ENCODE measurements at places on chromosomes 4 and X.

- no peaks in the 10 kb centered on the region for H3K4me1 ChIP-seq
- no peaks in the 10 kb centered on the region for H3K27me3 ChIP-seq
- H3K27ac ChIP-seq, result no peak overlapping the region
- no peak for DNase-seq
- H3K36me3 ChIP-seq, result no peaks in the 10 kb centered on the region
- no peak overlapping the region for H3K4me3 ChIP-seq
These were observed 92.8 kb downstream of the TAB3 start for GRCh38 chrX:30795981-30796958.

DNA sequence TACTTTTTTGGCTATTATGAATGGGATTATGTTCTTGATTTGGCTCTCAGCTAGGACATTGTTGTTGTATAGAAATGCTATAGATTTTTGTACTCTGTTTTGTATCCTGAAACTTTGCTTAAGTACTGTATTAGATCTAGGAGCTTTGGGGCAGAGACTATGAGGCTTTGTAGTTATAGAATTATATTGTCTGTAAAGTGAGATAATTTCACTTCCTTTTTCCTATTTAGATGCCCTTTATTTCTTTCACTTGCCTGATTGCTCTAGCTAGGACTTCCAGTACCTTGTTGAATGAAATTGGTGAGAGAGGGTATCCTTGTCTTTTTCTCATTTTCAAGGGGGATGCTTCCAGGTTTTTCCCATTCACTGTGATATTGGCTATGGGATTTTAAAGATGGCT lies 28.1 kb downstream of the ADAM29 start:
- no peak overlapping the region for H3K27ac ChIP-seq
- H3K27me3 ChIP-seq, result no peaks in the 10 kb centered on the region
- no peaks in the 10 kb centered on the region for H3K4me1 ChIP-seq
- no peak overlapping the region for H3K4me3 ChIP-seq

DNA sequence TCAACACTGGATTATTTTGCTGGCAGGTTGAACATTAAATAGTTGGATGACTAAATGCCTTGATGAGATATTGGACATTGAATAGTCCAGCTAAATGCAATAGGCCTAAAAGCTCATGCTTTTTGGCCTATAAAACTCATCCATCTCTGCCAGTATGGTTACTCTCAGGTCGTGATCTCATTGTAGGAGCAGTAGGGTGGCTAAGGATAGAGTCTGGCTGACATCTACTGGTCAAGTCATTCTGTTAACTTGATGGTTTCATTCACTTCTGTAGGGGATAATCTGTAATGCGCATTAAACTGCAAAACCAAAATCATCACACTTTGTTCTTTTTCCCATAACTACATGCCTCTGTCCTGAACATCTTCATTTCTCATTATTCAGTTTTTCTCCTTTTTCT lies 227.0 kb downstream of the DKK2 start:
- H3K36me3 ChIP-seq, result no peaks in the 10 kb centered on the region
- no peak overlapping the region for H3K4me3 ChIP-seq
- no peaks in the 10 kb centered on the region for H3K27me3 ChIP-seq
- H3K27ac ChIP-seq, result no peak overlapping the region

DNA sequence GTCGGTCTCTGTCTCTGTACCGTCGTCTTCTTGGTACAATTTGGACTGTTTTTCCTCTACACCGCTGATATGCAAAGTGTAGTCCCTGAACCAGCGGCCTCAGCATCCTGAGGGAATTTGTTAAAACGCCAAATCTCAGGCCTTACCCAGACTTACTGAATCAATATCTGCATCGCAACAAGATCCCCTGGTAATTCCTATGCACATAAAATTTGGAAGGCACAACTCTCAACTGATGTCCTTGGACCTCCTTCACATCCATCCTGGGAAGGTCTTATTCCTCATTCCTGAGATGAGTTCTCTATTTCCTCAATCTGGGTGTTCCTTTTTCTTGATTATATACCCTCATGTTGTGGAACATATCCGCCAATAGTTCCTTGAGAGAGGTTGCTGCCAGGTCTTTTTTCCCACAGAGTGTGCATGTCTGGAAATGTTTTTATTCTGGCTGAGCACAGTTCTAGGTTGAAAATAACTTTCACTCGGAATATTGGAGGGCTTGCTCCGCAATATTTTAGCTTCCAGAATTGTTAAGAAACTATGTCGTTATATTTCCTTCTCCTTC lies 738 bp upstream of the HPF1 start:
- no peak for DNase-seq
- H3K27ac ChIP-seq, result no peak overlapping the region
- no peak overlapping the region for H3K4me3 ChIP-seq

DNA sequence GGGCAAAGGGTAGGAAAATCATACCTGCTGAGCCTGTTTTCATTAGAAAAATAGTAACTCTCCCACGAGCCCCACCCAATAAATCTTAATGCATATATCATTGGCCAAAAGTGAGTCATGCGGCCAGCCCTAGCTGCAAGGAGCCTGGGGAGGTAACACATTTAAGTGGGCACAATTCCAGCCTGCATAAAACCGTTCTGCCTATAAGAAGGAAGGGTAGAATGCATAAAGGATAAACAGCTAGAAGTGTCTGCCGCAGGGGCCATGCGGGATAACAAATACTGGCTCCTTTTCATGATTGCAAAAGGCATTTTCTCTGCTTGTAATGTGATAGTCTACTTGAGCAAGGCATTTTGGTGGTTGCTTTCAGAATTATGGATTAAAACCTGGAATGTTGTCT lies 37.1 kb downstream of the EFHC2 start:
- H3K27me3 ChIP-seq, result no peaks in the 10 kb centered on the region
- H3K4me3 ChIP-seq, result no peak overlapping the region
- no peak overlapping the region for H3K27ac ChIP-seq
- no peaks in the 10 kb centered on the region for H3K36me3 ChIP-seq

- H3K27ac ChIP-seq, result no peak overlapping the region
- no peaks in the 10 kb centered on the region for H3K4me1 ChIP-seq
- no peaks in the 10 kb centered on the region for H3K36me3 ChIP-seq
These were observed 581 bp upstream of the STK32B start for GRCh38 chr4:5050520-5051277.

GRCh38 chr4:11496351-11496829 lies 67.7 kb upstream of the HS3ST1 start:
- no peak overlapping the region for H3K4me3 ChIP-seq
- H3K27ac ChIP-seq, result no peak overlapping the region
- H3K27me3 ChIP-seq, result no peaks in the 10 kb centered on the region
- DNase-seq, result no peak

- no peak overlapping the region for H3K27ac ChIP-seq
- no peaks in the 10 kb centered on the region for H3K4me1 ChIP-seq
- DNase-seq, result no peak
- H3K27me3 ChIP-seq, result no peaks in the 10 kb centered on the region
- no peak overlapping the region for H3K4me3 ChIP-seq
- no peaks in the 10 kb centered on the region for H3K36me3 ChIP-seq
These were observed 15.6 kb upstream of the TAB3 start for GRCh38 chrX:30904632-30905031.

- H3K27me3 ChIP-seq, result no peaks in the 10 kb centered on the region
- H3K27ac ChIP-seq, result no peak overlapping the region
- no peaks in the 10 kb centered on the region for H3K4me1 ChIP-seq
- no peak for DNase-seq
These were observed 37.9 kb upstream of the PAPSS1 start for GRCh38 chr4:107757864-107758476.

DNA sequence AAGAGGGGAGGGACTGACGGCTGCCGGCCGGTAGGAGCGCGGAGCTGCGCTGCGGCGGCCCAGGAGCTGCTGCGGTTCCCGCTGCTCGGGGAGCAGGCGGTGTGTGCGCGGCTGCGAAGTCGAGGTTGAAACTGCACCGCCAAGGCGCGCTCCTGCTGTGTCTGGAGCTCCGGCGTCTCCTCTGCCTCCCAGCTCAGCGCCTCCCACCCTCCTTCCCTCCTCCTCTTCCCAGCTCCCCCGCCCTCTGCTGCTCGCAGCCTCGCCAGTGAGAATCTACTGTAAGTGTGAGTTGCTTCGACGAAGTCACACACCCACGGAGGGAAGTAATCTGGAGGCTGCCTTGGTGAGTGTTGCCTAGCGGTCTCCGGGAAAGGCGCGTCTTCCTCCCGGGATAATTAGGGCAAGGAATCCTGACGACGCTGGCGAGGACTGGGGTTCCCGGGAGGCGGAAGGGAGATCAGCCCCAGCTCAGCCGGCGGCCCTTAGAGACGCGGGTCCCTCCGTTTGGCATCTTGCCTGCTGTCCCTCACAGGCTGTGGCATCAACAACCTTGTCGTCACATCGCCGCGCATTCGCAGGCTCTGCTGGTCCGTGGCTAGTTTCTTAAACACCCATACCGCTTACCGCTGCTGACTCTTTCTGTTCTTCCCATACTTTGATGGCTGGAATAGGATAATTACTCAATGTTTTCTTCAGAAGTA lies at the start of gene EPHA5:
Gene EPHA5, minus strand, starts transcription at position 159 of the 701 bp plus-strand sequence. CDS start 747 bp downstream, outside the sequence.
- peaks cover 5% of the 10 kb centered on the region for H3K27me3 ChIP-seq
- H3K4me3 ChIP-seq, result peak within 1 kb of the TSS; percentile 50
- H3K4me1 ChIP-seq, result peaks cover 12% of the 10 kb centered on the region

DNA sequence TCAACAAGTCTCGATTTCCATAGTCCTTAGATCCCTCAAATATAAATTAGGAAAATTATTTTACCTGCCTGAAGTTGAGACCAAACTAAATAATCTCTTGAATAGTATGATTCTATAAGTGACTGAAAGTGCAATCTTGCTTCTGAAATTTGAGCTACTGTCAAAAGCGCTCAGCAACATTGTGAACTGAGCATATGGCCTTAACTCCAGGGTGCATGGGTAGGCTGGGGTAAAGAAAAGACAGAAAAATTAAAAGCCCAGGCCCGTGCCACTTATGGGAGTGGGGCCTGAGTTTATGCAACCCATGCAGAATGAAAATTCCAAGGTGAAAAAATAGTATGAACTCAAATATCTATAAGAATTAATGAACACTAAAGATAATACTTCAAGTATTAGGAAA lies 9.8 kb downstream of the PGRMC2 start:
- DNase-seq, result no peak
- no peaks in the 10 kb centered on the region for H3K27me3 ChIP-seq
- H3K4me3 ChIP-seq, result no peak overlapping the region
- no peaks in the 10 kb centered on the region for H3K4me1 ChIP-seq

DNA sequence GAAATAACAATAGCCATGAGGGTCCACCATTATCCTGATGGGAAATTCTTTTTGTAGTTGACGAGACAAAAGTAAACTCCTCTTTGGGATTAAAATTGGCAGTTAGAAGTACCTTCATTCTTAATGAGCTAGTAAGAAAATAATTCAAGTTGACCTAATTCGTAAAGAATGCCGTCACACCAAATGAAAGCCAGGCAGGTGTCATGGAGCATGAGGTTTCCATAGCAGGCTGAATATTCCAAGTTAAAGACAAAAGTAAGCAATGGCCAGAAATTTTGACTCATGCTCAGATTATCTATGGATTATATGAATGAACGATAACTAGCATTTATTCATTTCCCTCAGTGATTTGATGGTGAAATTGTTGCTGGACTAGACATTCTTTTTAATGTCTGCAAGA lies 192.2 kb upstream of the FAT1 start:
- H3K4me1 ChIP-seq, result peaks cover 7% of the 10 kb centered on the region
- no peak overlapping the region for H3K4me3 ChIP-seq
- no peak for DNase-seq
- no peaks in the 10 kb centered on the region for H3K27me3 ChIP-seq
- H3K36me3 ChIP-seq, result no peaks in the 10 kb centered on the region

- H3K4me1 ChIP-seq, result peaks cover 16% of the 10 kb centered on the region
- H3K4me3 ChIP-seq, result peak overlapping the region; percentile 51
- peaks cover 32% of the 10 kb centered on the region for H3K27me3 ChIP-seq
- peak; percentile 41 for DNase-seq
- H3K36me3 ChIP-seq, result no peaks in the 10 kb centered on the region
- H3K27ac ChIP-seq, result no peak overlapping the region
These were observed 2.3 kb upstream of the PHOX2B start for GRCh38 chr4:41750626-41751448.

DNA sequence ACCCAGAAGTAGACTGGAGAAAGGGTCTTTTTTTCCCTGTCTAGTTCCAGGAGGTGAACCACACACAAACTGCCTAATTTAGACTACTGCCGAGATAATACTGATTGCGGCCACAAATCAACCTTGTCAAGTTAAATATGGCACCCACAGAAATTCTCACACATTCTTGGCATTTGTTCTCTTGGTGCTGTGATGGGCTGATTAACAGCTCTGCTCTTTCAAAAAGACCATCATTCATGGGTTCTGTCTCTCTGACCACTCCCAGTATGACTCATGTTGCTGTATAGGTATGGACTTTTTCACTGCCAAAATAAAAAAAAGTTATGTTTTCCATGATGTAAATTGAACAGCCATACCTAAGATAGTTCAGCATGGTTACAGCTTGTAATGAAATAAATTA lies 1003.5 kb upstream of the LCORL start:
- no peak overlapping the region for H3K4me3 ChIP-seq
- H3K36me3 ChIP-seq, result no peaks in the 10 kb centered on the region
- peaks cover 3% of the 10 kb centered on the region for H3K4me1 ChIP-seq
- H3K27ac ChIP-seq, result no peak overlapping the region
- DNase-seq, result no peak

- H3K36me3 ChIP-seq, result no peaks in the 10 kb centered on the region
- no peak for DNase-seq
- H3K4me1 ChIP-seq, result no peaks in the 10 kb centered on the region
- no peak overlapping the region for H3K4me3 ChIP-seq
- H3K27ac ChIP-seq, result no peak overlapping the region
- no peaks in the 10 kb centered on the region for H3K27me3 ChIP-seq
These were observed 56.1 kb downstream of the TRIML2 start for GRCh38 chr4:188053302-188053701.

DNA sequence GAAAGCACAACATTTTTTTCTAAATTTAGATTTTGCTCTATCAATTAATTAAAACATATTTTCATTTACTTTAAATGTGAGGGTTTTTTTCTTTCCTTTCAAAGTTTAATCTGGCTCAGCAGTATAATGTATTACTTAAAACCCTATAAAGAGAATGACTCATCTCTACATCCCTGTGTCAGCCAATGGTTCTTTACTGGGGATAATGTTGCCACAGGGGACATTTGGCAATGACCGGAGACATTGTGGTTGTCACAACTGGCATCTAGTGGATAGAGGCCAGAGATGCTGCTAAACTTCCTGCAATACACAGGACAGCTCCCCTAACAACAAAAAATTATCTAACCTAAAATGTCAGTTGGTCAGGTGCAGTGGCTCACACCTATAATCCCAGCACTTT lies 53.8 kb downstream of the SYNPO2 start:
- no peaks in the 10 kb centered on the region for H3K36me3 ChIP-seq
- H3K27me3 ChIP-seq, result no peaks in the 10 kb centered on the region
- H3K4me3 ChIP-seq, result no peak overlapping the region

GRCh38 chrX:114344756-114345349 lies 239.0 kb upstream of the HTR2C start:
- H3K4me1 ChIP-seq, result no peaks in the 10 kb centered on the region
- no peak overlapping the region for H3K4me3 ChIP-seq
- H3K36me3 ChIP-seq, result no peaks in the 10 kb centered on the region
- H3K27ac ChIP-seq, result no peak overlapping the region
- no peaks in the 10 kb centered on the region for H3K27me3 ChIP-seq

- no peaks in the 10 kb centered on the region for H3K27me3 ChIP-seq
- H3K4me3 ChIP-seq, result no peak overlapping the region
- H3K27ac ChIP-seq, result no peak overlapping the region
- H3K36me3 ChIP-seq, result no peaks in the 10 kb centered on the region
- no peak for DNase-seq
These were observed 6.7 kb downstream of the APOO start for GRCh38 chrX:23901060-23901459.

- peaks cover 8% of the 10 kb centered on the region for H3K4me1 ChIP-seq
- no peaks in the 10 kb centered on the region for H3K27me3 ChIP-seq
- no peaks in the 10 kb centered on the region for H3K36me3 ChIP-seq
These were observed 9.3 kb downstream of the APOO start for GRCh38 chrX:23898412-23898959.

Data from neuronal stem cell (in vitro differentiated cells).